ENCODE measurements at places on chromosomes 1 and 21.

DNA sequence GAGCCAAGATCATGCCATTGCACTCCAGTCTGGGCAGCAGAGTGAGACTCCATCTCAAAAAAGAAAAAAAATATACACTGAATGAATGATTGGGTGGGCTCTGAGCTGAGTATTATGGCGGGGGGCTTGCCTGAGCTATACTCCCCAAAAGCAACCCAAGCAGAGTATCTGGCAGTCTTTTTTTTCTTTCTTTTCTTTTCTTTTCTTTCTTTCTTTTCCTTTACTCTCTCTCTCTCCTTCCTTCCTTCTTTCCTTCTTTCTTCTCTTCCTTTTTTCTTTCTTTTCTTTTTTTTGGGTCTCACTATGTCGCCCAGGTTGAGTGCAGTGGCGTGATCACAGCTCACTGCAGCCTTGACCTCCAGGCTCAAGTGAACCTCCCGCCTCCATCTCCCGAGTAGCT lies 27.7 kb downstream of the KIAA1614 start:
- DNase-seq: no peak

GRCh38 chr1:229195246-229195645 lies 75.7 kb upstream of the RAB4A start:
- DNase-seq: no peak

DNA sequence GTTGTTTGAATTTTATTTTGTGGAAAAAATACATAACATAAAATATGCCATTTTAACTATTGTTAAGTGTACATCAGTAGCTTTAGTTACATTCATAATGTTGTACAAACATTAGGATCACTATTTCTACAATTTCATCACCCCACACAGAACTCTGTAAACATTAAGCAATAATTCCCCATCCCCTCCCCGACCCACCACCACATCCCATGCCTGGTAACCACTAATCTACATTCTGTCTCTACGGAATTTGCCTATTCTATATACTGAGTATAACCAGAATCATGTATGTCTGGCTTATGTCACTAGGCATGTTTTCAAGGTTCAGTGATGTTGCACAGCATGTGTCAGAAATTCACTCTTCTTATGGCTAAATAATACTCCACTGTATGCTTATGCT lies 47.7 kb downstream of the CDC42BPA start:
- no peak for DNase-seq

GRCh38 chr21:30083225-30083945 lies 83.2 kb downstream of the CLDN17 start:
- no peak for DNase-seq

GRCh38 chr1:220315070-220315839 lies 43.0 kb upstream of the RAB3GAP2 start:
- no peak for DNase-seq

DNA sequence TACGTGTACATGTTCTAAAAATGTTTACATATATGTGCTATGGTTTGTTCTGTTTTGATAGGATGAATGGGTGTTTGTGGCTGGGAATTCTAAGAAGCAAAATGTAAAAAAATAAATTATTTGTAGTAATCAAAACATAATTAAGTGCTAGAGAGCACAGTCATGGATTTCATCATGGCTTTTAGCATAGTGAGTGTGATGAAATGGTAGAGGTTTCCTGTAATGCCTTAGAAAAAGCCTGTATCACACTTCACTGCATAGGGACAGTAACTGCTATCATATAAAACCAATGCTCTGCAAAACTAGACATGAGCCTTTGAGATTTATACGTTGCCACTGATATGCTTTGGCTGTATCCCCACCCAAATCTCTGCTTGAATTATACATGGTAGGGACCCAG lies 99.8 kb downstream of the PTGER3 start:
- DNase-seq: no peak

DNA sequence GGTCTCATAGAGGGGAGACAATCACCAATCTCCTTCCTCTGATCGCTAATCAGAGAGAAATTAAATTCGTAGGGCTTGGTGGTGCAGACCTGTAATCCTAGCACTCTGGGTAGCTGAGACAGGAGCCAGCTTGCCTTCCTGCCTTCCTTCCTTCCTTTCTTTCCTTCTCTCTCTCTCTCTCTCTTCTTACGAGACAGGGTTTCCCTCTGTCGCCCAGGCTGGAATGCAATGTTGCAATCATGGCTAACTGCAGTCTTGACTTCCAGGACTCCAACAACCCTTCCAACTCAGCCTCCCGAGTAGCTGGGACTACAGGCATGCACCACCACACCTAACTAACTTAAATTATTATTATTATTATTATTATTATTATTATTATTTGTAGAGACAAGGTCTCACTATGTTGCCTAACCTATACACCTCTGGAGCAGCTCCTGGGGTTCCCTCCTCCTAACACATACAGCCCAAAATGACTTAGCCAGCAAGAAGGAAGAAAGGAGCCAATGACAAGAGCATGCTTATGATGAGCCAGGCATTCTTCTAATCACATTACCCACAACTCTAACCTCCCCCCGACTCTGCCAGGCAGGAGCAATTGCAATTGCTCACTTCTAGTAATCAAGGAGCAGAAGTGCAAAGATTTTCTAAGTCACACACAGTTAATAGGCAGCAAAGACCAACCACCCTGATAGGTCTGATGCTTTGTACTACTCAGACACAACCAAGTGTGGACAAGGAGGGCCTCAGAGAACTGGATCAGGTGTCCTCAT lies 105.4 kb upstream of the F3 start:
- DNase-seq: no peak

GRCh38 chr21:32565856-32566465 lies 19.4 kb downstream of the TCP10L start:
- DNase-seq: no peak

- no peak for DNase-seq
Observed at GRCh38 chr1:247115545-247115944, 11.4 kb upstream of the ZNF669 start.

DNA sequence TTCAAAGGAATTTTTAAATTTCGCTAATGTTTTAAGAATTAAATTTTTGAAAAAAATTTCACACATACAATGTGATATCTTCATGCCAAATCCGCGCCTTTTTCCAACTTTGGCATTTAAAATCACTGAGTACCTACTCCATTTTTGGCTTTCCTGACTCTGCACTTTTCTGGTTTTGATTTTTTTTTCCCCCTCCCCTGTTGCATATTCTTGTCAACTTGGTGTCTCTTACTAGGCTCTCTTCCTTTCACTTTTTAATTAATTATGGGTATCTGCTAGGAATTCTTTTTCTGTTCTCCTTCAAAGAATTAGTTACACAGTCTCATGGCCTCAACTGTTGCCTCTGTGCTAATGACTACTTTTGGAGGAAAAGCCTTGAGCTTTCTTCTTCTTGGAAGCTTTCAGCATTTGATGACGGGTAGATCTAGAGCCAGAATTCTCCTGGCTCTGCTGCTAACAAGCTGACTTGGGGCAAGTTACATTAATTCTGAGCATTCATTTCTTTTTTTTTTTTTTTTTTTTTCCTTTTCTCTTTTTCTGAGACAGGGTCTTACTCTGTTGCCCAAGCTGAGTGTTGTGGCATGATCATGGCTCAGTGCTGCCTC lies 1.8 kb downstream of the AGL start:
- DNase-seq: no peak

DNA sequence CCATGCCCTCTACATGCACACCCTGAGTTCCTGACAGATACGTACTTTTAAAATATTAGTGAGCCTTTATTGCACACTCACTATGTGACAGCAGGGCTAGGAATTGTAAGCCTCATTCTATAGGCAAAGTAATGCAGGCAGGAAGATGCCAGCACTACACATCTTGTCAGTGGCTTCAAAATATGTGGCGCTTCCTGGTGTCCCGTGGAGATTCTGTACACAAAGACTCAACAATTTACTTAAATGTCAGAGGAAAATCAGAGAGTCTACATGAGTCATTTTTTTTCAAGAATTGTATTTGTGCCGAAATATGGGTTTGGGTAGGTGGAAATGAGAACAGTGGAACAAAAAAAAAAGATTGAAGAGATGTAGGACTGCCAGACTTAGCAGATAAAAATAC lies 27.6 kb downstream of the RNASEL start:
- DNase-seq: no peak

GRCh38 chr1:246080031-246080430 lies 427.0 kb downstream of the SMYD3 start:
- DNase-seq: no peak

- DNase-seq: no peak
Observed at GRCh38 chr21:42124081-42124480, 53.0 kb downstream of the UMODL1 start.

- DNase-seq: no peak
Observed at GRCh38 chr1:17719874-17720273, 35.3 kb upstream of the ACTL8 start.

GRCh38 chr1:225754940-225755641 lies 22.5 kb upstream of the SRP9 start:
- DNase-seq: no peak

DNA sequence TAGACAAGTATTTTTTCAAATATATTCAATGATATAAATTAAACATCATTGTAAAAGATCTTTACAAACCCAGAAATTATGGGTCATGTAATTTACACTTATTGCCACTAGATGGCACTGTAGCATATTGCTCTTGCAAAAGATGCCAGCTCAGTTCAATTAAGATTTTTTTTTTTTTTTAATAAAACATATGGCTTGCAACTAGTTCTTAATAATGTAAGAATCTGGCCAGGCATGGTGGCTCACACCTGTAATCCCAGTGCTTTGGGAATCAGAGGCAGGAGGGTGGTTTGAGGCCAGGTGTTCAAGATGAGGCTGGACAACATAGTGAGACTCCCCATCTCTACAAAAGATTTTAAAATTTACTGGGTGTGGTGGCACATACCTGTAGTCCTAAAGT lies 49.4 kb upstream of the DESI2 start:
- no peak for DNase-seq

DNA sequence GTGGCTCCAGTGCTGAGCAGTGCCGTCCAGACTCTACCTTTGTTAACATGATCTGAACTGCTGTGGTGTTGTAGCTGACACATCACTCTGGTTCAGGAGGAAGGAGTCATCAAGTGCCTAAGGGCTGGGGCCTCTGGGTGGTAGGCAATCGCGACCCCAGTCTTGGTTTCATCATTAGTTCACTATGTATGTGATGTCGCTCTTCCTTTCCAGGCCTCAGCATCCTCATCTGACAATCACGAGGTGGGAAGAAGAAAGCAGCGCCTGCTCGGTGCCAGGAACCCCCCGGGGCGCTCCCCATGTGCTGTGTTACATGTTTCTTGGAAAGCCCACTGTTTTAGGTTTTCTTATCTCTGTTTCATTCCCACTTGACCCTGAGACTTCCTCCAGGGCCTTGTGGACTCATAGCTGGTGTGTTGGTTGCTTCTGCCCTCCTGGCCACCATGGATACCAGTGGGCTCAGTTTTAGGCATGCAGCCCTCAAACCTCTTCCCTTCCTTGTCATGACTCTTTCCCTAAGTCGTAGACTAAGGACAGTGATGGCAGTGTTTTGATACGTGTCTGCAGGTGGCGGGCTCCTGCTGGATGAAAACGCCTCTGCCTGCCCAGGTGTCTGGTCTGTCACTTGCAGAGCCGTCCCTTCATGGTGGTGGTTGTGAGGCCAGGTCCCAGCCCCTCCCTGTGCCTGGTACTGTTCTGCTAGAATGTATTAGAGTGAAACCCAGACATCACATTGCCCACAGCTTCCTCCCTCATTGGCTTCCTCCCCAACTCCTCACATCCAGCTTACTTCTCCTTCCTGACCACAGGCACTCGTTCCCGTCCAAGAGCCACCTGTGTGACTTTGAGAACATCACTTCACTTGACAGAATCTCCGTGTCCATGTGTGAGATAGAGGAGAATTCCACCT lies 17.2 kb upstream of the FOXO6 start:
- DNase-seq: peak; percentile 8

DNA sequence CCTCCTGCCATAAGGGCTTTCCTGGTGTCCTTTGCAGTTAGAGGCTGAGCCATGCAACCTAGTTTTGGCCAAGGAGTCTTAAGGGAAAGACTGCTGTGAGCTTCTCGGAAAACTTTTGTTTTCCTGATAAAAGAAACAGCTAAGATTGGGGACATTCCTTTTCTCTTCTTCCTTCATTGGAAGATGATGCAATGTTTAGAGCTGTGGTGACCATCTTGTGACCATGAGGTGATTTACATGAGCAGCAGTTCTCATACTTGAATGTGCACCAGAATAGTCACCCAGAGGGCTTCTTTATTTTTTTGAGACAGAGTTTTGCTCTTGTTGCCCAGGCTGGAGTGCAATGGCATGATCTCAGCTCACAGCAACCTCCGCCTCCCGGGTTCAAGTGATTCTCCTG lies 20.4 kb upstream of the SMAP2 start:
- no peak for DNase-seq

- no peak for DNase-seq
Observed at GRCh38 chr1:9027307-9027706, 1.1 kb upstream of the SLC2A7 start.

GRCh38 chr1:14570514-14570913 lies 28.0 kb upstream of the KAZN start:
- DNase-seq: no peak

DNA sequence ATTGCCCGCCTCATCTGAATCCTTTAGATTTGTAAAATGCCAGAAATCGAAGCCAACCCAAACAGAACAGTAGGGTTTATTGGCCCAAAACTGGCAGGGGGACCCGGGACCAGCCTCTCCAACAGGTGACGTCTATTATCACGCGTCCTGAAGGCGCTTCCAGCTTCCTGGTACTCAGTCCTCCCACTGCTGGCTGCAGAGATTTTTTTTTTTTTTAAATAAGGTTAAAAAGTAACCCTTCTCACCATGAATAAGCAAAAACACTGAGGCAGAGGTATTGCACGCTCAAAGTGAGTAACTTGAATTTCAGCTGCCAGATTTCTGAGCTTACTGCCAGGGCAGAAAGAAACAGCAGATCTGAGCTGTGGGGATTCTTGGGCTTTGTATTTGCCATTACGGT lies 54.4 kb upstream of the GCLM start:
- no peak for DNase-seq
